Activated T-helper 2 cell treated with anti-CD3 and anti-CD28 coated beads, Interferon-gamma antibody, Interleukin-2, Interleukin-4, amounts not matched to agents 10 μg/mL and 5 μg/mL and 100 μg/mL, durations not matched to agents 14 hours and 24 hours and 36 hours (primary cell): ENCODE measurements at places on chromosomes 13 and 19.

DNA sequence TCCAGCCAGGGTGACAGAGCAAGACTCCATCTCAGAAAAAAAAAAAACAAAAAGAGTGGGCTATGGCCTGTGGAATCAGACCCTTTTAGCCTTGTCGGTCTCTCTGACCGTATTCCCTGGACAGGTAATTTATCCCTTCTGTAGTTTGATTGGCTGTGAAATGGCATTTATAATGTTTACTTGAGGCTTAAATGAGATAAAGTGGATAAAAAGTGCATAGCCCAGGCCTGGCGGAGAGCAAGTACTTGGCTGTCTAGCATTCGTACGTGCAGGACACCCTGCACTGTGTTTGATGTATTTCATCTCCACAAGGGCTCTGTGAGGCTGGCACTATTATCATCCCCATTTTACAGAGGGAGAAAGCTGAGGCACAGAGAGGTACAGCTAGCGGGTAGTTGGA, 7.0 kb downstream of the NTN5 start:
- H3K27me3 ChIP-seq = no peaks in the 10 kb centered on the region
- no peaks in the 10 kb centered on the region for H3K36me3 ChIP-seq
- H3K4me1 ChIP-seq = peaks cover 4% of the 10 kb centered on the region
- H3K4me3 ChIP-seq = no peak overlapping the region
- DNase-seq = no peak

GRCh38 chr19:11370744-11371143, 3.7 kb upstream of the SWSAP1 start:
- no peak overlapping the region for H3K4me3 ChIP-seq
- peaks cover 7% of the 10 kb centered on the region for H3K4me1 ChIP-seq
- DNase-seq = no peak
- H3K36me3 ChIP-seq = peaks cover 8% of the 10 kb centered on the region

GRCh38 chr19:17076543-17076991, 990 bp downstream of the MYO9B start:
- peaks cover 43% of the 10 kb centered on the region for H3K36me3 ChIP-seq
- DNase-seq = no peak
- H3K4me3 ChIP-seq = peak overlapping the region; percentile 92
- no peaks in the 10 kb centered on the region for H3K27me3 ChIP-seq
- peak overlapping the region; percentile 86 for H3K27ac ChIP-seq

DNA sequence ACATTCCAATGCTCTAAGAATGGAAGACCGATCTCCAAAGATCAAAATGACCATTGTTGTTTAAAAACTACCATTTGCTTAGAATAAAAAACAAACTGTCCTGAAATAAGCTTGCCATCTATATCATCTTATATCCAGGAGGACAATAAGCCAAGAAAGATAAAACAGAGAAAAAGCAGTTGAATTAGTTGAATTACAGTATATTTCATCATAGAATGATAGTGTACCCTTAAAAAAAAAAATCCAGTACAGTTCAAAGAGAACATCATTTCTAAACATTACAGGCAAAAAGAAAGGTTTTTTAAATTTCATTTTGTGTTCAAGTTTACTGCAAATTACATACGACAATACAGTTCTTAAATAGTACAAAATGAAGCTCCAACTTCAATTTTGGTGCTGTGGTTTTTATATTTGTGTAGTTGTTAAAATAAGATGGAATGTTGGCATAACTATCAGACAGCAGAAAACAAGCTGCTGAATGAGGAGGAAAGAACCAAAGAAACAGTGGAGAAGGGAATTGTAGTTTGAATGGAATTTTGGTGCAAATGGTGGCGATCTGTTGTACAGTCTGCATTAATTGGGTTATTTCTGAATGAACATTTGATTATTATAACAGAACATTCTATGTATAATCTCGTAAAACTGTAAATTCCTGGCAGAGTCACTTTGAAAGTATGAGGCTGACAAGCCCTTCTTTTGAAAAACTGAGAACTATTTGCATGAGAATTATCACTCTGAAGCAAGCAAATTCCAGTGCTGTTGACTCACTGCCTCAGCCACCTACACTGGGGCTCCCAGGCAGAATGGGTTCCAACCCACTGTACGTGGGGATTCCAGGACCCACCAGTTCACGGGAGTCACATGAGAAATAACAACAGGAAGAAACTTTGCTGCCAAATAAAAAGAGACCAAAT, 37.7 kb downstream of the LHFPL6 start:
- peaks cover 4% of the 10 kb centered on the region for H3K4me1 ChIP-seq
- no peak overlapping the region for H3K4me3 ChIP-seq
- peaks cover 5% of the 10 kb centered on the region for H3K27me3 ChIP-seq
- no peaks in the 10 kb centered on the region for H3K36me3 ChIP-seq

- peaks cover 74% of the 10 kb centered on the region for H3K36me3 ChIP-seq
- H3K4me3 ChIP-seq = no peak overlapping the region
Observed at GRCh38 chr19:49915271-49915670, 13.7 kb upstream of the ATF5 start.

DNA sequence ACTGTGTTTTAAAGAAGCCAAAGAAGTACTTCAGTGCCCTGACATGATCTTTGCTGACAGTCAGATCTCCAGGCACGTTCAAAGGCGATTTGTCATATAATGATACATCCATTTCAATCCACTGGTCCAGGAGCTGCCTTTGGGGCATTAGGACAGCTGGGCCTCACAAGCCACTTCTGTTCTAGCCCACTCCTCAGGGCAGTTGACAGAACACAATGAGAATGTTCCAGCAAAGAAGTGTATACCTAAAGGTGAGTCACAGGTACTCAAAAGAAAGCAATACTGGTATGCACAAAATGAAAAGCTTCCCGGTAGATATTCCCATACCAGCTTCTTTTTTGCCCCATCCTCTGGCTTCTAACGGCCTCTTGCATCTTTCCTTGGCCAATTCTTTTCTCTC, 12.5 kb upstream of the MAP3K10 start:
- no peak overlapping the region for H3K27ac ChIP-seq
- DNase-seq = no peak
- H3K27me3 ChIP-seq = peaks cover 8% of the 10 kb centered on the region
- H3K36me3 ChIP-seq = no peaks in the 10 kb centered on the region
- no peak overlapping the region for H3K4me3 ChIP-seq

- H3K27ac ChIP-seq = no peak overlapping the region
- H3K36me3 ChIP-seq = peaks cover 55% of the 10 kb centered on the region
- H3K27me3 ChIP-seq = no peaks in the 10 kb centered on the region
Observed at GRCh38 chr13:24500977-24501376, 11.6 kb downstream of the PARP4 start.

DNA sequence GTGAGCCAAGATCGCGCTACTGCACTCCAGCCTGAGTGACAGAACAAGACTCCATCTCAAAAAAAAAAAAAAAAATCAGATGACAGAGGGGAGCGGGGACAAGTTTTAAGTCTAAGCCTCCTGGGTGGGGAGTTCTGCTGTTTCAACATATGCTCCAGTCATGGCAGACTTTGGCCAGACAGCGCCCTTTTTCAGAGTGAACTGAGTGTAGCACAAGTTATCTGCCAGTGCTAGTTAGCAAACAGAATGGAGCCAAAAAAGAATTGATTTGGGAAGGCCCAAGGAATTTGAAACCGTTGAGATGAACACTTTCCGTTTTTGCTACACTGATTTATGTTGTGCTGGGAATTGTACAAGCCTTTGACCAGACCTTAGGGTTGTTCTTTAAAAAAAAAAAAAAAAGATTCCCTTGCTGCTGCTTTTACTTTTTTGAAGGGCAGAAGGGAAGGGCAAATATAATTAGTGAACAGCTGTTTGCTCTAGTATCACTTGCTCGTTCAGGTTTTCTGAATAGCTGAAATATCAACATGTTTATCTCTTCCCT, 5.7 kb downstream of the ACTN4 start:
- DNase-seq = no peak
- peaks cover 78% of the 10 kb centered on the region for H3K4me1 ChIP-seq
- H3K4me3 ChIP-seq = no peak overlapping the region
- H3K36me3 ChIP-seq = peaks cover 72% of the 10 kb centered on the region
- no peak overlapping the region for H3K27ac ChIP-seq

DNA sequence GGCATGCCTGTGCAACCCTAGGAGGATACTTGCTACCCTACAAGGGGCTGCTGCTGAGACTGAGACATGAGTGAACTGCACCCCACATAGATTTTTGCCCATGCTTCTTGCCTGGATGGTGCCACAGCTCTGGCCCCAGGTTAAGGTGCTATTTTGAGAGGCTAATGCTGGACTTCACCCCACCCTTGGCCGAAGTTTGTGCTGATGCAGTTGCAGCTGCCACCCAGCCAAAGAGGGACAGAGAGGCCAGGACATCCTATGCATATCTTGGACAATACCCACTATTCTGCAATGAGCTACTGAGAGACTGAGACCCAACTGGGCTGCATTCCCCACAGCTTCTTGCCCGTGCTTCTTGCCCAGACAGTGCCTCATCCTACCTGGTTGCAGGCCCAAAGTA, 34.6 kb downstream of the NHLRC3 start:
- H3K27me3 ChIP-seq = peaks cover 27% of the 10 kb centered on the region
- no peaks in the 10 kb centered on the region for H3K4me1 ChIP-seq
- no peak overlapping the region for H3K4me3 ChIP-seq
- no peak overlapping the region for H3K27ac ChIP-seq
- no peaks in the 10 kb centered on the region for H3K36me3 ChIP-seq

DNA sequence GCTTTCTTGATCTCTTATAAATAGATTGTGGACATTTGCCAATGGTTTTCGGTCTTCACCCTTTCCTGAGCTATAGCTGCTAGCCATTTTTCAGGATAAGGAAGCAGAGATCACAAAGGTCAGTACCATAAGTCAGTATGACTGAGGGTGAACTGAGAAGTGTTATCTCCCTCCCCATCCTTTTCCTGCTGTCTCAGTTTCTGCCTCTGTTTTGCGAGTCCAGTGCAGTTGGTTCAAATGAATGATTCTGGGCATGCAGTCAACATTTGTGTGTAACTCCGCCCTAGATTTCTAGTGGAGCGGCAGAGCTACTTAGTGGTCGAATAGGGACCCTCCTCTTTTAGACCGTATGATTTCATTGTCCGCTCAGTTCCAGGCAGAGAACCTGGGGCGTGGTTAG, 460.8 kb upstream of the ARGLU1 start:
- DNase-seq = no peak
- no peak overlapping the region for H3K4me3 ChIP-seq
- no peak overlapping the region for H3K27ac ChIP-seq
- H3K36me3 ChIP-seq = no peaks in the 10 kb centered on the region
- no peaks in the 10 kb centered on the region for H3K27me3 ChIP-seq
